ENCODE measurements at places on chromosomes 12 and 14.
A peak's percentile ranks its signal among the peaks of the same experiment; 100 is the strongest.

- peak; percentile 40 for DNase-seq
Measured at GRCh38 chr12:86914721-86915120, 658.5 kb upstream of the MGAT4C start.

GRCh38 chr12:76303365-76303764 is 44.9 kb downstream of the BBS10 start:
- DNase-seq, result peak; percentile 66

- DNase-seq, result no peak
Measured at GRCh38 chr12:104506676-104507401, 50.1 kb downstream of the CHST11 start.

- DNase-seq, result no peak
Measured at GRCh38 chr12:29253906-29254625, 105.0 kb downstream of the FAR2 start.

DNA sequence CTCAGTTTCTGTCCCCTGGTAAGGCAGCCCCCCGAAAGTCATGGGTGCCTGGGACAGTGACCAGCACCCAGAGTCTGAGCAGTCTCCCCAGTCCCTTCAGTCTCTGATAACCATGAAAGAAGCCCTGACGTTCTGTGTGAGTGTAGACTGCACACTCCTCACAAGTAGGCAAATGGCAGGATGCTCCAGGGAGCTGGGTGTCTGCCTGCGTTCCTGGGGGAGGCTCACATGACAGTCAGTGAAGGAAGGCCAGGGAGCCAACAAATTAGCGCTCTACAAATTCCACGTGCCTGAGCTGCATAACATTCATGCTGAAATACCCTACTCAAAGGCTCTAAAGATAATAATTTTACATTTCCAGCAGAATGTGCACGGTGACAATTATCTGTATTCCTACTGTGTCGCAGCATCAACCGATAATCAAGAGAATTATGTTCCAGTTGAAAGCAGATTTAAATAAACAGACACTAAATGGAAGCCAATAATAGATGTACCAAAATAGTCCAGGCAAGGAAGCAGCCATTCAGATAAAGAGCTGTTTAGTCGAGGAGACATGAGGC is 56.3 kb downstream of the ASCL1 start:
- no peak for DNase-seq

- DNase-seq, result no peak
Measured at GRCh38 chr14:24909523-24910302, 140.2 kb downstream of the STXBP6 start.

GRCh38 chr12:128259556-128260070 is 7.4 kb upstream of the TMEM132C start:
- peak; percentile 5 for DNase-seq

- peak; percentile 70 for DNase-seq
Measured at GRCh38 chr14:21106498-21107282, 5.8 kb downstream of the TMEM253 start.

GRCh38 chr14:96508900-96509299 is 6.7 kb downstream of the PAPOLA start:
- DNase-seq, result peak; percentile 25

GRCh38 chr12:22083167-22083566 is 37.1 kb downstream of the CMAS start:
- DNase-seq, result peak; percentile 24

DNA sequence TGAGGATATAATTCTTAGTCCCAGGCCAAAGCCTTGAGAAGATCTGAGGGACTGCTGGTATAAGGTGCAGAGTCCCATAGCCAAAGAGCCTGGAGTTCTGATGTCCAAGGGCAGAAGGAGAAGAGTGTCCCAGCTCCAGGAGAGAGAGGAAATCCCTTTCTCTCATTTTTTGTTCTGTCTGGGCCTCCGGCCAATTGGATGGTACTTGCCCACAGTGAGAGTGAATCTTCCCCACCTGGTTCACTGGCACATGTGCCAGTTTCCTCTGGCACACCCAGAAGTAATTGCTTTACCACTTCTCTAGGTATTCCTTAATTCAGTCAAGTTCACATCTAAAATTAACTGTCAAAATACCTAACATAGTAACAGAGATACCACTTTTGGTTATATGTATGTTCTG is 15.3 kb downstream of the ARID4A start:
- DNase-seq, result no peak

- no peak for DNase-seq
Measured at GRCh38 chr12:63968673-63969072, 124.2 kb downstream of the SRGAP1 start.

GRCh38 chr12:18327036-18327435 is 65.7 kb downstream of the PIK3C2G start:
- no peak for DNase-seq

GRCh38 chr14:106564058-106564643 is 1037.8 kb downstream of the TMEM121 start:
- peak; percentile 38 for DNase-seq

DNA sequence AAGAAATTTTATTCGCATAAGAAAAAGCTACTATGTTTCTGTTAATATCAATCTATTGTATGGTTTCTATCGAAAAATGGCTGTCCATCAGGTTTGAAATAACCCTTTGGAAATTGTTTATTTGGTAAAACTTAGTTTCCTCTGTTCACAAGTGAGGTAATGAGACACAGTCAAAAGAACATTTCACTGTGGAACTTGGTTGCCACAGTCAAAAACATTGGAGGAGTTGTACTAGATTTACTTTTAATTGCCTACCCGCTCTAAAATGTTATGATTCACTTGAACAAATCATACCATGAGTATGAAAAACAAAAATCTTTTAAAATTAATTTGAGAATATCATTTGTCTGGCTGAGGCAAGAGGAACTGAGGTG is 46.5 kb downstream of the ITPR2 start:
- DNase-seq, result no peak

DNA sequence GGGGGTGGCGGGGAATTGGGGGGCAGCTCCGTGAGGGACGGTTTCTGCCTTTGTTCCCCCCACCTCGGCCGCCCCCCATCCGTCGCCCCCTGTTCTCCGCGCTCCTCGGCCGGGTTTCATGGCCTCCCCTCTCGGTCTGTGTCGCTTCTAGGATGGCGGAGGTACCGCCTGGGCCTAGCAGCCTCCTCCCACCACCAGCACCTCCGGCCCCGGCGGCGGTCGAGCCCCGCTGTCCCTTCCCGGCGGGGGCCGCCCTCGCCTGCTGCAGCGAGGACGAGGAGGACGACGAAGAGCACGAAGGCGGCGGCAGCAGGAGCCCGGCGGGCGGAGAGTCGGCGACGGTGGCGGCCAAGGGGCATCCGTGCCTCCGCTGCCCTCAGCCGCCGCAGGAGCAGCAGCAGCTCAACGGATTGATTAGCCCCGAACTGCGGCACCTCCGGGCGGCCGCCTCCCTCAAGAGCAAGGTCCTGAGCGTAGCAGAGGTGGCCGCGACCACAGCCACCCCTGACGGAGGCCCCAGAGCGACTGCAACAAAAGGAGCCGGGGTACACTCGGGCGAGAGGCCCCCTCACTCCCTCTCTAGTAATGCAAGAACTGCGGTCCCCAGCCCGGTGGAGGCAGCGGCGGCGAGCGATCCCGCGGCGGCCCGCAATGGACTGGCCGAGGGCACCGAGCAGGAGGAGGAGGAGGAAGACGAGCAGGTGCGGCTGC is 575 bp downstream of the NAA30 start:
- peak; percentile 26 for DNase-seq

DNA sequence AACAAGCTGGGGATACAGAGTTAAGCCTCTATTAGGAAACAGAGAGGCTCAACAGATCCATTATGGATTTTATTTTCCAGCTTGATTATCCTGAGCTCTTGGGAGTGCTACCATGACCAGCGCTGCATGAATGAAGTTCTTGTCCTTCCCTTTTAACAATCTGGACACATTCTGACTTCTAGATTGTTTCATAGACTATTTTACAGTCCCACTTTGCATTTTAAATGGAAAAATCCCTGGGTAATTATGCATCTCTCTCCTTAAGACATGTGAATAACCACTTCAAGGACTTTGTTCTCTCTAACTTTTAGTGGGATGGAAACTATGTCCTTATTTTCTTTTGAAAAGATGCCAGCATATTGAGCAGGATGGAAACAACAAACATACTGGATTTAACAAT is 2.0 kb downstream of the CCDC198 start:
- no peak for DNase-seq

DNA sequence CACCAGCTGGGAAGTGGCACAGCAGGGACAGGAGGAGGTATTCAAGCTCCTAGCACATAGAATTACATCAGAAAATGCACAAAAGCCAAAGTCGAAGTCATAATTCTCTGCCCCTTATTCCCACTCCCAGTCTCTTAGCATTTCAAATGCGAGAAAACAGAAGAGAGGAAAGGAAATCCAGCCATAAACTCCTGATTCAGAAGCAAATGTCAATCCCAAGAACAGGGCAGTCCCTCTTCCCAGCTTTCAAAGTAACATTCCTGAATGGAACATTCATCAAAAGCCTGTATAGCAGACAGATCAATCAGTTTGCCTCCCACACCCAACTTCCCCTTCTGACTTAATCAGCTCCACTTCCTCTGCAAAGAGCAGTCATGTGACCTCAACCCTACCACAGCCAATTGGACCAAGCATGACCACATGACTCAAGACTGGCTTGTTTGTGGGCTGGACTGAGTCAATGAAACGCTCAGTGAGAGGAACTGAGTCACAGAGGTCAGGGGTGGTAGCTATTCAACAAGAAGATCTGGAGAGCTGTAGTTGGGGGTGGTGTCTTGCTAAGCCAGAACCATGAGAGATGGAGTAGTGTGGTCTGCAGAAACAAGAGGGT is 41.4 kb upstream of the TUNAR start:
- peak; percentile 82 for DNase-seq

DNA sequence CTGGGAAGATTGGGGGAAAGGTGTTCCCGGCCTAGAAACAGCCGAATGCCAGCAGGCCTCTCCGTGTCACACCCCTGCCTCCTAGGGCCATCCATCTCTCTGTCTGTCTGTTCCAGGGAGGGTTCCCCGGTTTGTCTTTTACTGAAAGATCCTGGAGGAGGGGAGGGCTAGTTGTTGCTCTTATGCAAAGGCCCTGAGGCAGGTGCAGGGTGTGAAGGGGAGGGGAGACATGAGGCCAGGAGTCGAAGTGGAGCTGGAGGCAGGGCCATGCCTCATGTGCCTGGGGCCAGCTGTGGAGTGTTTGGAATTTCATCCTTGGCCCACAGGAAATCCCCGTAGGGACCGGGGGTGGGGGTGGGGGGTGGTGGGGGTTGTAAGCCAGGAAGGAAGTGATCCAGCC is 8.7 kb upstream of the RCOR1 start:
- no peak for DNase-seq

DNA sequence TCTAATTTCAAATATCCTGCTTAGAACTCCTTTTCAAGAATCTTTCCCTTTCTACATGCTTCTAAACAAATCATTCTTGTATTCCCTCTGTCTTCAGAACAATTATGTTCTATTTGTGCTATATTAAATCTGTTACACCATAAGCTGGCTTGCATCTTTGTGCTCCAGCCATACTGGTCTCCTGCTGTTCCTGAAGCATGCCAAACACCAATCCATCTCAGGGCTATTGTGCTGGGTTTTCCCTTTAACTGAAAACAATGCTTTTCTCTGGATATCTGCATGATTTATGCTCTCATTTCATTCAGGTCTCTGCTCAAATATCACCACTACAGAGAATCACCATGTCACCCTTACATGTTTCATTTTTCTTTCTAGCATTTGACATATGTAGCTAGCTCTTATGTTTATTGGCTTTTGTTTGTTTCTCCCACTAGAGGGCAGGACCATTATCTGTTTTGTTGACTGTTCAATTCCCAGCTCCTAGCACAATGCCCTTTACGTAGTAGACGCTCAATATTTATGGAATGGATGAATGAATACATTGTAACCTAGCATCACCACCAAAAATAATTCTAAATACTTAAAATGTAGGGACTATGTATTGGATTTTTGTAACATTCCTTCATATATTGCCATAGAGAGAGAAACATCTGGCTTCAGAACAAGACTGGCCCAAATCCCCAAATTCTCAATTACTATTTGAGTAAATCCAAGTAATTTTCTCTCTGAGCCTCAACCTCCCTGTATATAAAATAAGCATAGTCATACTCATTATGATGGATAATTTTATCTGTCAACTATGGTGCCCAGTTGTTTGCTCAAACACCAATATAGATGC is 302.0 kb upstream of the SYT1 start:
- peak; percentile 18 for DNase-seq

DNA sequence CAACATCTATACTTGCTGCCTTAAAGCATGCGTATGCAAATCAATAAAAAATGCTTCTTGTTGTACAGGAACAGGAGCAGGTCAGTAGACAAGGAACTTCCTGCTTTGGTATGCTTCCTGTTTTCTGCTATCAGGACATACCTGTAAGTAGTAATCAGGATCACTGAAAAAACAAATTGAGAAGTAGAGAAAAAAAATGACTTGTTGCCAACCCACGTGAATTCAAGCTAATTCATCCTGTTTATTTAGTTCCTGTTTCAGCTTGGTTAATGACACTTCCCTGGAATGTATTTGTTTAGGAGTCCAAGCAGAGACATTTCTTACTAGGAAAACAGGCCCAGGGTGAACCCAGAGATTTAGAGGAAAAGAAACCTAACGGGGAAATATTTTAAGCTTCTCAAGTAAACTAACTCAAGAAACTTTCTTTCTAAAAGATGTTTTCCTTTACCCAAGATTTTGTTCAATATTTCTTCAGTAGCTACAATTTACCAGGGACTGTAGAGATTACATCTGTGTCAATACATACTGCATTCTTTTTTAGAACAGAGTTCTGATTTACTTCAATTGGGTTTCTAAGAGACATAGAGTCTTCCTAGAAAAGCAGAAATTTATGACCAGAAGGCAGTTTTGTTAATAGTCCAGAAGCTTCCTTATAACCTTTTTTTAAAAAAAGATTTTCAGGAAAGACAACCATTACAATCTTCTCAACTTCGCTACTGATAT is 124.2 kb downstream of the PAWR start:
- no peak for DNase-seq

- no peak for DNase-seq
Measured at GRCh38 chr12:88893801-88894200, 313.5 kb upstream of the KITLG start.

DNA sequence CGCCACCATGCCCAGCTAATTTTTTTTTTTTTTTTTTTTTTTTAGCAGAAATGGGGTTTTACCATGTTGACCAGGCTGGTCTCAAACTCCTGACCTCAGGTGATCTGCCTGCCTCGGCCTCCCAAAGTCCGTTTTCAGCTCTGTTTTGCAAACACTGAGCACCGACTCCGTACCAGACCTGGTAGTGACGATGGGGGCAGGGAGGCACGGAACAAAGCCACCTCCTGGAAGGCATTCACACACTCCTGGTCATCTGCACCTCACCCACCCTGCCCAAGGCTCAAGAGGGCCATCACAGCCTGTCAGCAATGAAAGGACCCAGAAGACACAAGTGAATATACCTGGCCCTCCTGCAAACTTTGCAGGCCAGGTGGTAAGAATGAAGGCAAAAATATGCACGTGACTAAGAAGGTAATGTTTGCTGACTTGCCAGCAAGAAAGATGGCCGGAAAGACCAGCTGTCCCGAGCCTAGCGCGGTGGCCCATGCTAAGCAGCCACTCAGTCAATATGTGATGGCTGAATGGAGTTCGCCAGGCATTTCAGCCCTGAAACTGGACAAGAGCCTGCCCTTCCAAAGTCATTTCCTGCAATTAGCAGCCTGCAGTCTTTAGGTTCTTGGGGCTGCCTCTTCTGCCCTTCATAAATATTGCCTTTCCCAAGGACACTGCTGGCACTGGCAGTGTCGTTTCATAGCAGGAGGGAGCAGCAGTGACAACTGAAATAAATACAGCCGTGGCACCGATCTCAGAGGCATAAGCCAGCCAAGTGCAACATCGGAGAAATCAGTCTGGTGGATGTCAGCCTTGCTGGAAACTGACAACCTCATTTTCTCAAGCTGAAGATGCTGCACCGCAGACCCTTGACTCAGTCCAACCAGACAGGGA is 17.6 kb downstream of the MMAB start:
- no peak for DNase-seq
